ENCODE measurements at places on chromosomes 16 and 17.

DNA sequence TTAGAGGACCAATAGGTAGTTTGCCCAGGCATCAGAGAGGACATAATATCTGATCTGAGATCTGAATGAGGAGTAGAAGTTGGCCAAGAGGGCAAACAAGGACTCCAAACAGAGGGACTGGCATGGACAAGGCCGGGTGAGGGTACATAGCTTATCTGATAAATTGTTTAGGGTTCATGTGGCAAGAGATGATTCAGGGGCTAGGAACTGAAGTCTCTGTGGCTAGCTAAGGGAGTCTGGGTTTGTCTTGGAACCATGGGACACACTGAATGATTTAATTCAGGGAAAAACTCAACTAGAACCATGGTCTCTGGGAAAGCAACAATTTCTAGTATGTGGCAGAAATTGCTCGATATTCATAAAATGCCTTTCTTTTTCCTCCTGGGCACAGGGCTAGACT, 4.1 kb upstream of the AQP8 start:
- no peak for DNase-seq

DNA sequence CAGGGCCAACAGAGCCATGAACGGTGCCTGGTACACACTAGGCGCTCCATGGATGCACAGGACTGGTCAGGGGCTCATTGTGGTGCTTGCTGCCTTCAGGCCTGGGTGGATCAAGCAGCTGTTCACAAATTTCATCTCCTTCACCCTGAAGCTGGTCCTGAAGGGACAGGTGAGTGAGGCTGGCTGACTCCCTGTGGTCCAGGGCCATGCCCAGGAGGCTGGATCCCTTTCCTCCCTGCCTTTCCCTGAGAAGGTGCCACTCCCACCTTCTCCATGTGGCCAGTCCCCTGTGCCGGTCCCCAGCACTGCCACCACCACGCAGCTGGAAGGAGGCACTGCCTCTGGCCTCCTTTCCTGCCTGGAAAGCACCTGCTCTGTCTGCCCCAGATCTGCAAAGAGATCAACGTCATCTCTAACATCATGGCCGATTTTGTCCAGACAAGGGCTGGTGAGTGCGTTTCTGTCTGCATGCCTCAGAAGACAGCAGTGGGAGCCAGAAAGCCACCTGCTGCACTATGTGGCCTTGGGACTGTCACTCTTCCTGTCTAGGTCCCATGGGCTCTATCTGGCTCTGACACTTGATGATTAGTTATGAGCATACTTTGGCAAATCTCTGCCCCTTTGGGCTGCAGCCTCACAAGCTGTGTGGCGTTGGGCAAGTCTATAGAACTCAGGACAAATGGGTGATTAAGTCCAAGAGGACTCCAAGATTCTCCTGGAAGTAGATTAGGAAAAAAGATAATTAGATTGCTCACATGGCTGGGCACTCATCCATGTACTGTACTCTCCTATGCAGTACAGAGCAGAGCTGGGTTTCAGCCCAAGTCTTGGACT, 9.4 kb downstream of the CETP start:
- peak; percentile 31 for DNase-seq

GRCh38 chr16:12829096-12829888, 25.6 kb upstream of the CPPED1 start:
- DNase-seq, result no peak

DNA sequence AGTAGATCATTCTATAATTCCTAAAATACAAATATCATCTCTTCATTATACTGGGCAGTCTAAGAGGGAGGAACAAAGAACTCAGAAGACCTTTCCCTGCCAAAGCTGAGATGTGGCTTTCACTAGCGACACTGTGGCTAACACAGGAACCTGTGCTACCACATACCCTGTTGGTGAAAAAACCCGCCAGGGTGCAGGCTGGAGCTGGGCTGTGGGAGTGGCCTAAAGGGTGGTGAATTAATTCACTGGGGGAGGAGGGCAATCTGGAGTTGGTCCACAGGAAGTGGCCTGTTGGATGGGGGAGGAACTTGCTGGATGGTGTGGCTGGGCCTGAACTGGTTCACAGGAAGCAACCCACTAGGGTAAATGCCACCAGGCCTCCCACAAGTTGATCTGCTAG, 7.4 kb downstream of the ZNF594 start:
- no peak for DNase-seq

DNA sequence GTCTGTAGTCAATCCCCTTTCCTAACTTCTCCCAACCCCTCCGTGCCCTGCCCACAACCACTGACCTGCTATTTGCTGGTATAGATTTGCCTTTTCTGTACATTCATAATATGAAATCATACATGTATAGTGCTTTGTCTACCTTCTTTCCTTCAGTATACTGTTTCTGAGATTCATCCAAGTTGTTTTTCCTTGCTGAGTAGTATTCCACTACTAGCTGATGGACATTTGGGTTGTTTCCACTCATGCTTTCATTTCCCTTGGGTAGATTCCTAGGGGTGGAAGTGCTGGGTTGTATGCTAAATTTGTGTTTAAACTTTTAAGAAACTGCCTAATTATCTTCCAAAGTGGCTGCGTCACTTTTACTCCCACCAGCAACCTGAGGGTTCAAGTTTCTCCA, 27.7 kb downstream of the CSNK2A2 start:
- DNase-seq, result no peak

- DNase-seq, result no peak
These were observed 63.7 kb upstream of the BCO1 start for GRCh38 chr16:81174644-81175324.
